Nephron progenitor cell (in vitro differentiated cells): ENCODE measurements at places on chromosomes 5 and 9.

DNA sequence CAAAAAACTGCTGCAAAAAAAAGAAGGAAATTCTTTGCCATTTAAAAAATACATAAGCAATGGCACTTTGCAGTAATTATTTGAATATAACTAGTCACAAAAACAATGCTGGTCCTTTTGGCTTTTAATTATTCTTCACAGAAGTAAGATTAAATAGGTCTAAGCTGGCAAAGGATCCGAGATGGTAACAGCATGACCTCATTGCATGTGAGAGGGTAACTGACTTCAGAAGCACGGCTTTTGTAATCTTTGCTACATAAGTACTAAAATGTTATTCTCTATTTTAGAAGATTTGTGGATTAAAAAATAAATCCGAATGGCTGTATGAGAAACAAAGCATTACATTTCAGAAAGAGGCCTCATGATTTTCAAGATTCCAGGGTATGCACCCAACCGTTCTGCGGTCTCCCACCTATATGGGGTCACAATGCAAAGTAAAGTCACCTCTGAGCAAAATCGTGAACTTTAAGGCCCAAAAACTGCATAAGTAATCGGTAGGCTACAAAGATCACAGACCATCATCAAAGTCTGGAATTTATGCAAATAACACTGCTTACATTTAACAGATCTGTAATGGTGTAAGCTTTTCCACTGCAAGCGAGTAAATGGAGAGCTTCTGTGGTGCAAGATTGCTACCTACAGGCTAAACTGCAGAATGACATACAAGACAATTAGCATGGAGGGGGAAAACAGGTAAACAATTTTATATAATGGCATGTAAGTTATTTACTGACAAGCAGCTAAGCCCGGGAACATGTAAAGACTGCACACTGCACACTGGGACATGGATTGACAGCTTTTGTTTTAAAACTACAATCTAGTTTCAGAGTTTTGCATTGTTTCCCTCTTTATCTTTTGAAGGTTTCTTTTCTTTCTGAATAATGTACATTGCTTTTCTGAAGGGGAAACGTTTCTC lies 231.6 kb downstream of the SLF1 start:
- DNase-seq = peak; percentile 18

DNA sequence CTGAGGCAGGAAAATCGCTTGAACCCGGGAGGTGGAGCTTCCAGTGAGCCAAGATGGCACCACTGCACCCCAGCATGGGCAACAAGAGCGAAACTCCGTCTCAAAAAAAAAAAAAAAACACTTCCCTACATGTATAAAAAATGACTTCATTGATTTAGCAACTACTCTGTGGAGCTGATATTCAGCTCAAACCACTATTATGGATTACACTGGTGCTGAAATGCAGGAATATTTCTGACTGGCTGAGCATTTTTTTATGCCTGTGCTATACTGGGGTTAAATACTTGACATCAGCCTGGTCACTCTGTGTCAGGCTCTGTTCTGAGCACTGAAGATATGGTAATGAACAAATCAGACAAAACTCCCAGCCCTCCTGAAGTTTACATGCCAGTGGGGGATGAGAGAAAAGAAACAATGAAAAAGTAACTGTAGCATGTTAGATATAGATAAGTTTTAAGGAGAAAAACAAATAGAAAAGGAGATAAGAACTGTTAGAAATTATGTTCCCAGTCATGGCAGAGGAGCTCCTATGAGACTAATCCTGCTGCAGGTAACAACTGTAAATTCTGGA lies 22.6 kb upstream of the TTC39B start:
- no peak for DNase-seq

GRCh38 chr5:96481009-96481786 lies 48.1 kb upstream of the PCSK1 start:
- no peak for DNase-seq

GRCh38 chr5:39650008-39650762 lies 225.4 kb upstream of the DAB2 start:
- no peak for DNase-seq

- DNase-seq = peak; percentile 45
These were observed 678 bp downstream of the SLC2A6 start for GRCh38 chr9:133477992-133478850.

GRCh38 chr9:136791516-136792276 lies 552 bp downstream of the TMEM141 start:
- peak; percentile 67 for DNase-seq
